ENCODE measurements at places on chromosomes 7 and 10. TPM values are rescaled to one million over a fixed set of nuclear protein-coding genes. Genes with fewer than 3 reads are reported as not detected.

Gene SYNPO2L
- not detected for total RNA-seq

Gene PAX4
- total RNA-seq, result not detected

Gene NUTM2E
- total RNA-seq, result 0.39 TPM

Gene BICC1
- 32.9 TPM for total RNA-seq

Gene SPDYE2B
- total RNA-seq, result not detected

Gene SPDYE6
- total RNA-seq, result not detected

Gene PDCD4
- 34.0 TPM for total RNA-seq

Gene WDFY4
- total RNA-seq, result not detected

Gene GALNT11
- 23.9 TPM for total RNA-seq

Gene RELN
- 0.03 TPM for total RNA-seq

Gene LMOD2
- not detected for total RNA-seq

Gene TFAM
- 85.4 TPM for total RNA-seq

Gene SFTPA1
- not detected for total RNA-seq

Gene CLRN3
- not detected for total RNA-seq

Gene TUBB8
- total RNA-seq, result 0.11 TPM

Gene TBXAS1
- total RNA-seq, result 11.0 TPM

Gene KAZALD1
- total RNA-seq, result 2.8 TPM

Gene SPDYE16
- not detected for total RNA-seq

Gene BUD31
- 147 TPM for total RNA-seq

Gene TMEM196
- total RNA-seq, result not detected

Gene IDI2
- not detected for total RNA-seq

Gene FRMPD2
- not detected for total RNA-seq

Gene CALN1
- not detected for total RNA-seq

Gene ENKUR
- total RNA-seq, result 0.43 TPM

Gene OR9A2
- total RNA-seq, result not detected

Gene NEUROD6
- total RNA-seq, result not detected

Gene TRDMT1
- total RNA-seq, result 2.8 TPM

Gene OPN1SW
- not detected for total RNA-seq

Data from A549 treated with DMSO at 1 μM for 4 hours (cell line).